ENCODE measurements at places on chromosomes 1 and 21.

DNA sequence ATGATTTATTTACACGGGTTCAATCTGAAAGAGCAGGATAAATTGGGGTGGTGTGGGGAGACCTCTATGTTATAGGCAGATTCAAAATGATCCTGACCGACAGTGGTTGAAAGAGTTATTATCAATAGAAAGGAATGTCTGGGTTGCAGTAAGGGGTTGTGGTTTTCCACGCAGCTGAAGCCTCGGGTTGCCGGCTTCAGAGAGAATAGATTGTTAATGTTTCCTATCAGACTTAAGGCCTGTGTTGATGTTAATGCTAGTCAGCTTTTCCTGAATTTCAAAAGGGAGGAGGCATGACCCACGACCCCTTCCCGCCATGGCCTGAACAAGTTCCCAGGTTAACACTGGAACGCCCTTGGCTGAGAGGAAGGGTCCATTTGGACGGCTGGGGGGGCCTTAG, 2.2 kb upstream of the UBE2J2 start:
- DNase-seq, result no peak

DNA sequence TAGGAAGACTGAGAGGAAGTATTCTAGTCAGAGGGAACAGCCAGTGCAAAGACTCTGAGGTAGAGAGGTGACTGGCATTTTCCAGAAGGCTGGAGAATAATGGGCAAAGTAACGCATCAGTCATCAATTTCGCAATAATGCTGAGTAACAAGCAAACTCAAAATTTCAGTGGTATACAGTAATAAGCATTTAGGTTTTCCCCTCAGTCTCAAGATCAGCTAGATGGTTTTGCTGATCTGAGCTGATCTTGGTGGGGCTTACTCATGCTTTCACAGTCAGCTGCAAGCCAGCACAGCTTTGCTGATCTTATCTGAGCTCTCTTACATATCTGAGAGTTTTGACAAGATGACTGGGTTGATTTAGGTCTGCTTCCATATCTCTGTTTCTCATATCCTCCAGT, 108.7 kb downstream of the TSEN15 start:
- peak; percentile 92 for DNase-seq

DNA sequence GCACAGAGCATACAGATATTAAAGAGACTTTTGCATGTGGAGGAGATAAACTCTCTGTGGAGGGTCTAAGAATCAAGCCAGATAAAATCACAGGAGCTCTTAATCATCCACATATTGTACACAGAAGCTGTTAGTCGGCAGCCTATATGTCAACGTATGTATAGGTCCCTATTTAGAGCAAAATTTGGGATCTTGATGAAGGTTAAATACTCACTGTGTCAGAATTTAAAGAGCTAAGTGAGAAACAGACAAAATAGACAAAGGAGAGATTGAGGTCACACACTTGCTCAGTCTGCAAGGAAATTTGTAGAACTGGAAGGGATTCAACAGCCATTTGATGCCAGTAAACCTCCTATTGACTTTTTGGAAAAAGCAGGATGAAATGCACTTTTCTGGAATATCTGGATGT, 4.1 kb upstream of the IRF2BP2 start:
- no peak for DNase-seq

DNA sequence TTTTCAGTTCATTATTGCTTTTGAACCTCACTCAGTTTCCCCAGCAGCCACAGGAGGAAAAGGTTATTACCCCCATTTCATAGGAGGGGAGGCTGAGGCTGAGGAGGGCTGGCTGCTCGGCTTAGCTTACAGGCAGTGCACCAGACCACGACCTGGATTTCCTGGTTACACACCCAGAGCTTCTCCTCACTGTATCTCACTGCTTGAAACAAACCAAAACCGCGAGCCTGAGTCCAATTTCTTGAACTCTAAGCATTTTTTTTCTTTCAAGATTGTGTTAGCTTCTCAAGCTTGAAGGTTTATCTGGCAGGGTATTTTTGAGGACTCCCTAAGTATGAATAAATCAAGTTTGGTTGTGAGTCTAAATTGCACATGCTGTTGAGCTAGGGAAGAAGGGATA, 188.9 kb upstream of the EDN2 start:
- peak; percentile 70 for DNase-seq

DNA sequence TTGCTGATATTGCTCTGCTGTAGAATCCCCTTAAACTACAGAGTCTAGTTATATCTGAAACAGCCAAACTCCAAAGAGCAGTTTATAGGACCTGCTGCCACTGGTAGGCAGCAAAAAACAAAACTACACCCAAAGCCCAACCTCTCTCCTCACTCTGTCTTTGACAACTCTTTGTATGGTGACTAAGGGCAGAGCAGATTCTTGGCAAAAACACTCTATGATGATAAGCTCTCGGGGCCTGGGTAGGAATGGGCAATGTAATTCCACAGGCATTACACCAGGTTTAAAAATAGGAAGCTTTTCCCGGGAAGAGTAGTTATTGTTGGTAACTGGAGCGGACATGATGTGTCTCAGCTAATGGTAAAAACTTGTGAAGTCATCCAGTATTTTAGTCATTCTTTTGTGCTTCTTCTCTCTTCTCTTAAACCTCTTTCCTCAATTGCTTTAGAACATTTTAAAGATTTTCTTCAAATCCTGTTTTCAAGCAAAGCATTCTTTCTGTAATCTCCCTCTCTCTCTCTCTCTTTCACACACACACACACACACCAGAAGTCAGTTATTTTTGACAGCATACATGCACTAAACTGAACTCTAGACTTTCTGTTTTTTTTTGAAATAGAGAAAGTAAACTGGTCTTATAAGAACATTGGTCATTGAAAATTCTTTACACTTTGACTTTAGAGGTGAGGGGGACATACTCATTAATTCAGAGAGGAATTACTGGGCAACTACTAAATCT, 193.5 kb downstream of the PAPPA2 start:
- DNase-seq, result no peak

DNA sequence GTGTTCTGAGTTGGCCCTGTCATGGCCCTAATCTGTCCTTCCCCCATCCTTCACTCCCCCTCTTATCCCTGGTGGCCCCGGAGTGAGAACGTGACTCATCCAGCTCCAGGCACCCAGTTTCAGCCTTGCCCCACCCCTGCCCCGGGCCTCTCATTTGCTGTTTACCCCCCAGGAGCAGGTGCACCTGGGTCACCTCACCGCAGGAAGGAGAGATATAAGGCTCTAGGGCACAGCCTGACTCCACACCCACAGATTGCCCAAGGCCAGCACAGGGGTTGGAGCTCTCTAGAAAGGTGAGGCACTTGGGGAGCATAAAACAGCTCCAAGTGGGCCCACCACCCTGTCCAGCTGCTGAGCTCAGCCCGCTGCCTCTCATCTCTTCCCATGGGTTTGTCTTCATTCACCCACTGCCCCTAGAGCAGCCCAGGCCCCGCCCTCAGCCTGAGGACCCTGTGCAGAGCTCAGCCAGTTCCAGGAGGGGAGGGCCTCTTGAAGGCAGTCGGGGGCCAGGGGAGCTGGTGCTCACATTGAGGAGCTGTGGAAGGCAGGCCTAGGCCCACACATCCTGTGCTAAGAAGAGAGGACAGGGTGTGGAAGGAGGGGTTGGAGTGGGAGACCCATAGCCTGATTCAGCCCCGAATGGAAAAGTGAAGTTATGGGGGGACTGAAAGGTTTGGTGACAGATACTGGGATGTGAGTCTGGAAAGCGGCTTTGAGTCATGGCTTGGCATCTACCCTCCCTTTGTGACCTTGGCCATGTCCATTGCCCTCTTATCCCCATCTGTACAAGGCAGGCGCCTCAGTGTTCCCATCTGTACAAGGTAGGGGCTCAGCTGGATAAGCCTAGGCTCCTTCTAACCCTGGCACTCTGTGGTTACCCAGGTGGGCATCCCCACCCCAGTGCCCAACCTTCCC, 16.1 kb upstream of the GPR37L1 start:
- DNase-seq, result no peak

- DNase-seq, result no peak
Observed at GRCh38 chr1:117577191-117577885, 28.5 kb upstream of the TENT5C start.

All from activated CD4-positive, alpha-beta T cell treated with anti-CD3 and anti-CD28 coated beads, Interleukin-2, Interleukin-6, amounts not matched to agents 100 ng/mL and 50 ng/mL, durations not matched to agents 16 hours and 8 hours (primary cell).